Nephron progenitor cell (in vitro differentiated cells): ENCODE measurements at places on chromosomes 4 and X.

GRCh38 chr4:84719115-84719514 is 136.2 kb downstream of the CDS1 start:
- DNase-seq, result no peak

DNA sequence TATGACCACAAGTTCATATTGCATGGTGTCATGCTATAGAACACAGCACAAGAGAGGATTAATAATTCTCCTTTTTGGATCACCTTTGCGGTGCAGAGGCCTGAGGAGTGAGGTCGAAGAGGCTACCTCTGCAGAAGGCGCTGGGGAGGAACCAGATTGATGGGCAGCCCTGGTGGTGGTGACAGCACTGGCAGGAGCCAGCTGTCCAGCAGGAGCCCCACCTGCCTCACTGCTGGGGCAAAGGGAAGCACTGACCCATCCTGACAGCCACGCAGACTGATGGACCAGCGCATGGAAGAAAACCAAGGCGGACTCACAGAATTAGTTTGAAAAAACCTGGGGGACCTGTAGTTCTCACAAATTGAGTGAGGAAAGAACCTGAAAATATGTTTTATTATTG is 50.9 kb downstream of the COX18 start:
- DNase-seq, result peak; percentile 22

GRCh38 chr4:42625329-42625728 is 31.6 kb downstream of the ATP8A1 start:
- no peak for DNase-seq

- no peak for DNase-seq
Measured at GRCh38 chrX:123171781-123172180, 12.3 kb upstream of the GRIA3 start.

- no peak for DNase-seq
Measured at GRCh38 chr4:124839786-124840390, 127.4 kb upstream of the ANKRD50 start.

DNA sequence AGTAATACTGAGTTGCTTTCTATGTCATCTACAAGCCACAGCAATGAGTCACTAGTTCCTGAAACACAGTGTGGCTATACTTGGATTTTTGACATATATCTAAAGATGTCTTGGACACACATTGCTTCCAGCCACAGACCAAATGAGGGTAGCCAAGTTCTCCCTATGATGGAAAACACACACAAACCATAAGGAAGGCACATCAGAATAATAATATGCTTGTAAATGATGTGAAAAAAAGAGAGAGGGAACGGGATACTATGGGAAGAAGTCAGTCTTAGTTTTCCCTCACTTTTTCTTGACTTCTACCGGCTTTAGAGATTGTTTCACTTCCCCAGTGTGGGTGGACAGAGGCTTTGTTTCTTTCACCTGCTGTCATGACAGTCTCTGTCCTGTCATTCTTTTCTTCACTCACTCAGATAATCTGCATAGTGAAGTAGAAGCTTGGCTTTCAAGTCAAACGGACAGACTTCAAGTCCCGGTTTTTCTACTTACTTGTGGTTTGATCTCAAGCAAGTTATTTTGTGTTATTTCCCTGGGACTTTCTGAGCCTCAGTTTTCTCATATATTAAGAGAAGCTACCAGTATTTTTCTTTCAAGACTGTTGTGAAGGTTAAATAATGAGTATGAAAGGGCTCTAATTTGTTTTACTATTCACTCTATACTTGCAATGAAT is 34.7 kb downstream of the P2RY10 start:
- DNase-seq, result no peak

DNA sequence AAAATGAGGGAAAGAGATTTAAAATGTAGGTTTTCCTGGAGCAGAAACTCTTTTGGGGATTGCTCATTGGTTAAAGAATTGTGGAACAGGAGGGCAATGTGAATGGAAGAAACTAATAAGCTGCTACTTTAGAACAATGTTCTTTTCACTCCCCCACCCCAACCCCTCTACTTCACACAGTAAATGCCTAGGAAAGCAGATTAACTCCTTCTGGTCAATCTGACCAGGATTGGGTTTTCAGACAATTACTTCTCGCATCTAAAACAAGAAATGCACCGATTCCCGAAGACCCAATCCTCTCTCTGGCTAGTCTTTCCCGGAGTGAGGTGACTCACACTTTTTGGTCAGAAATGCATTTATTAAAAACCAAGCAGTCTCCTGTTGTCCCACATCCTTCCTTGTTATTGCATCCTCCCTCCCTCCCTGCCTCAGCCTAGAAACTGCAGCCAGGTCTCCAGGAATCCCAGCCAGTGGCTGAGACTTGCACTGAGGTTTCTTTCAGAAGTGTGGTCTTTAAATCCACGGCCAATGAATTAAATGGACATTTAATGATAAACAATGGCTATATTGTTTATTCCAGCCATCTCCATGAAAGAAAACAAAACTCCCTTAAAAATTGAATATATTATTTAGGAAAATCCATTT is 21.4 kb downstream of the MFAP3L start:
- DNase-seq, result no peak

GRCh38 chr4:183011213-183011907 is 87.7 kb upstream of the WWC2 start:
- no peak for DNase-seq

DNA sequence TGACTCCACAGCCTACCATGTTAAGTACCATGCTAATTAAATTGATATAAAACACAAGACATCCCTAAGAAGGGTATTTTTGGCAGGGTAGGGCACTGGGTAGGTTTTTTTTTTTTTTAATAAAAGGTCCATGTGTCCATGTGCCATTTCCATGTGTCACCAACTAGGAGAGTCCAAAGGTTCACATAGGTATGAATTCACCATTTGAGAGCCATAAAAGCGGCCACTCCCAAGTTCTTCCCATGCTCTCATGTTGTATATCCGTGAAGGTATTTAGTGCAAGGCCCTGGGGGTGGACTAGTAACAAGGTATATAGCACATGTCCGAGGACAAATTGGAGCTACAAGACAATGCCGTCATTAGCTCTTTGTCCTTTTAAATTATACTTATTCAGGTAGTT is 107.3 kb downstream of the PDE5A start:
- no peak for DNase-seq

GRCh38 chr4:89823416-89823815 is 13.5 kb downstream of the SNCA start:
- DNase-seq, result no peak

GRCh38 chr4:108683479-108683878 is 33.1 kb downstream of the OSTC start:
- no peak for DNase-seq

GRCh38 chrX:148878371-148878770 is 378.0 kb downstream of the AFF2 start:
- no peak for DNase-seq

DNA sequence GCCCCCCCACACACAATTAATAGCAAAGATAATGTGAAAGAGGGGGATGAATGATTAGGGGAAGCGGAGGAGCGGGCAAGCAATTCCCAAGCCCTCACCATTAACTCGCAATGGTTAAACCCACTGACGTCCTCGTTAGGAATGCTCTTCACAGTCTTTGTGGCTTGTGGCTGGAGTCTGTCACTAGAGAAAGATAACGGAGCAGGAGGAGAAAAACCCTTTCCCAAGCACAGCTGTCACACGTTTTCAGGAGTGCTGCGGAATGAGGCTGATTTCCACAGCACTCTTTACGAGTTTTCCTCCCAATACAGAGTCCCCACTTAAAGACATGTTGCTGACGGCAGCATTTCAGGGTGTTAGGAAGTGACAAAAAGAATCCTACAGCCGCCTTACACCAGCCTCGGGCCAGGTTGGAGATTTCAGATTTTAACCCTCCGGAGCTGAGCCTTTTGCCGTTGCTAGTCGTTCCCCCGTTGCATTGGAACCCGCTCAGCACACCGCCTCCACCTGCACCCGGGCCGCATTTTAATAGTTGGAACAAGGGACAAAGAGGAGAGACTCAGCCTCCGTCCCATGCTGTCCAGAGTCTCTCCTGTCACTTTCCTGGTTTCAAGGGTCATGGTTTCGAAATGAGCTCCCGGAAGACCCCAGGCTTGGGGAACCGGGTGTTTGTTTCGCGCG is 92.2 kb downstream of the GEMIN8 start:
- no peak for DNase-seq

- no peak for DNase-seq
Measured at GRCh38 chrX:78931814-78932213, 13.4 kb upstream of the P2RY10 start.

- peak; percentile 3 for DNase-seq
Measured at GRCh38 chr4:18440527-18441202, 419.1 kb upstream of the LCORL start.

GRCh38 chr4:95606739-95607138 is 58.0 kb upstream of the UNC5C start:
- no peak for DNase-seq

DNA sequence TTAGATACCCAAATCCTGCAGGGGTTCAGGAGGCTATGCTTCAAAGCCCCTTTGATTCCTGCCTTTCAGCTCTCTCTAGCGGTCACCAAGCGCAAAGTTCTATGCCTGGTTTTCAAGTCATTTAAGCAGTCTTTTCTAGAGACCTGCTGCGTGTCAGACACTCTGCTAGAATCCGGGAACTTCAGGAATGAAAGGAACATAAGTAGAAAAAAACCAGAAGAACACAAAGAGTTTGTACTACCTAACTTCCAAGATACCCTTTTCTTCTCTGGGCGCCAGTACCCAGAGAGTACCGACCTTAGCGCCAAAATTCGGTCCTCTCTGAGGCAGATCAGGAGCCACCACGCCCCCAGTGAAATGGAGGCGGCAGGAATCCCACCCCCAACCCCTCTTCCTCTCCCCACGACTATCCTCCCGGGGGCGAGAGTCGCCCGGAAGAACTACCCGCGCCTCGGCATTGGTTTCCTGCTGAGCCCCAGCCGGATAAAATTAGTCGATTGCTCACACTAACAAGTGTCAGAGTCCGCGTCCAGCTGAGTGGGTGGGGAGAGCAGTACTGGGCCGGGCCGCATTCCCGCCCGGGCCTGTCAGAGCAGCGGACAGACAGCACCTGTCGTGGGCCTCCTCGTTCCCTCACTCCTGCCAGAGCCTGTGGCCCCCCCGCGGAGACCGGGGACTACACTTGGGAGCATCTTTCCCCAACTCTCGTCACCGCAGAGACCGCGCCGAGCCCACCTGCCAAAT is 78.8 kb downstream of the RLIM start:
- DNase-seq, result peak; percentile 46

GRCh38 chr4:140095694-140096482 is 58.1 kb downstream of the MAML3 start:
- no peak for DNase-seq

DNA sequence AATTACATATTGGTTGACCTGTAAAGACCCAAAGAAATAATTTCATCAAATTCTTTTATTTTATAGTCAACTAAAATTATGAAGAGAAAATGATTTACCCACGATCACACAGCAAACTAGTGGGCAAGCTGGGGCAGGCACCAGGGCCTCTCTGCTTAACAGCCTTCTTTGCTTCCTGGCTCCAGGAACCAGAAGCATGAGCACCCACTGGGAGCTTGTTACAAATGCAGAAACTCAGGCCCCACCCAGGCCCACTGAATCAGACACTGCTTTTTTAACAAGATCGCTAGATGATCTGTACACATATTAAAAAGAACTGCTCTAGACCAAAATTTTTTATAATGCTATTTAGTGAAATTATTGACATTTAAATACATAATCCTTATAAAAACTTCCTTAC is 95.0 kb downstream of the GEMIN8 start:
- DNase-seq, result no peak

DNA sequence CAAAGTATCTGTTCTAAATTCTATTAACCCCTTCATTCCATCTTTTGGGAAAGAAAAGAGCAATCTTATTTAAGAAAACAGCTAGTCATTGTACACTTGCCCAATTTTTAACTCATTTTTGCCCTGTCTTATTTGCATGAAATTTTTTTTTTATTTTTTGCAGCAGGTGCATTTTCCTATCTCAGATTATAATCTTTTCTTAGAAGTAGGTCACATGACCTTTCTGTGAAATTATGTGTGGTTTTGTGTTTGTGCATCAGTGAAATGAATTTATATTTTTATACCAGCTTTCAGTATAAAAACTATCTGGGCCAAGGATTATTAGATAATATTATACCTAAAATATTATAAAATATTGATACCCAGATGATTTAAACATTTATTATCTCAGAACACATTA is 145.6 kb downstream of the INPP4B start:
- no peak for DNase-seq

GRCh38 chrX:154737136-154737535 is 13.7 kb downstream of the GAB3 start:
- no peak for DNase-seq

- DNase-seq, result no peak
Measured at GRCh38 chr4:57154191-57154590, 44.0 kb upstream of the IGFBP7 start.

GRCh38 chr4:144399927-144400326 is 246.0 kb upstream of the HHIP start:
- DNase-seq, result no peak

GRCh38 chr4:153170407-153170806 is 33.8 kb upstream of the TRIM2 start:
- DNase-seq, result no peak

GRCh38 chrX:109347632-109348031 is 134.3 kb downstream of the GUCY2F start:
- DNase-seq, result no peak

- DNase-seq, result no peak
Measured at GRCh38 chr4:37588150-37588549, 98.0 kb downstream of the RELL1 start.

GRCh38 chr4:72786401-72786990 is 217.5 kb upstream of the ADAMTS3 start:
- no peak for DNase-seq

DNA sequence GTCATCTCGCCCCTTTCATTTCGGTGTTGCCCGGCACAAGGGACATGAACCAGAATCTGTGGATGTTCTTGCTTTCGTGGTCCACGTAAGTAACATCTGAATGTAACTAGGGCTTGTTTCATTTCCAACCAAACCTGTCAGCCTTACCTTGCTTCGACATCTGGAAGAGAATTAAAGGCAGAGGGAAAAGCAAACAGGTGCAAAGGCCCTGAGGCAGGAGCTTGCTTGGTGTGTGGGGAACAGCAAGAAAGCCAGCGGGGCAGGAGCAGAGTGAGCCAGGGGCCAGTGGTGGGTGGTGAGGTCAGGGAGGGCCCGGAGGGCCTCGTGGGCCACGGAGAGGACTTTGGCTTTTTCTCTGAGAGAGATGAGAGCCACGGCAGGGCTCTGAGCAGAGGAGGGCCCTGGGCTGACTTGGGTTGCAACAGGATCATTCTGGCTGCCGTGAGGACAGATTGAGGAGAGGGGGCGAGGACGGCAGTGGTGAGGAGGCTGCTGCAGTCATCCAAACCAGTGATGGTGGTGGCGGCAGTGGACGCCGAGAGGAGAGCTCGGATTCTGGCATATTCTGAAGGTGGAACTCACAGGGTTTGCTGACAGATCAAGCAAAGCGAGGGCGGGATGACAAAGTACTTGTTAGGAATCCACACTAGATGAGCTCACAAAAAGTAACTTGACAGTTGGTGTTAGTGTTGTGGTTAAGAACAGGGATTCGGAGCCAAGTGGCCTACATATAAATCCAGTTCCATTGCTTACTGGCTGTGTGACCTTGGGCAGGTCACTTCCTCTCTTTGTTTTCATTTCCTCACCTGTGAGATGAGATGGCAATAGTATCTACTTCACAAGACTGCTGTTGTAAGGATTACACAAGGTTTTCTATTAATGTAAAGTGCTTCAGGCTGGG is 6.8 kb upstream of the WDR13 start:
- DNase-seq, result no peak
